NCI-H524 treated with DMSO at 0.1 percent for 48 hours (cell line): ENCODE measurements at places on chromosomes 2 and 18.

- no peak for DNase-seq
Observed at GRCh38 chr2:107412981-107413380, 413.7 kb upstream of the RGPD4 start.

DNA sequence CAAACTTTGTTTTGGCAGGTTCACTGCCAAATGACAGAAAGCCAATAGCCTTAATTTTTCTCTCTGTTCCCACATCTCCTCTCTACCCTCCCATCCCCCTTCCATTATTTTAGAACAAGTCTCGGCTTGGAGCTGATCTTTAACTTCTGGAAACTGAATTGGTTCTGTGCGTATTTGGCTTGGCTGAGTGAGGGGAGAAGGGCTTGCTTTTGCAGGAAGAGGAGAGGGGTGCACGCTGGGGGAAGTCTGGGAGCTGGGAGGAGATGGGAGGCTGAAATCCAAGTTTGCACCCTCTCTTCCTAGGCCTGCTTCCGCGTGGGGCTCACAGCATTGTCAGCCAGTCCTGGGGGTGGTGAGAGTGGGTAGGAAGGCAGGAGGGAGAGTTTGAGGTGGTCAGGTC is 176.1 kb upstream of the SPRED2 start:
- DNase-seq: no peak

DNA sequence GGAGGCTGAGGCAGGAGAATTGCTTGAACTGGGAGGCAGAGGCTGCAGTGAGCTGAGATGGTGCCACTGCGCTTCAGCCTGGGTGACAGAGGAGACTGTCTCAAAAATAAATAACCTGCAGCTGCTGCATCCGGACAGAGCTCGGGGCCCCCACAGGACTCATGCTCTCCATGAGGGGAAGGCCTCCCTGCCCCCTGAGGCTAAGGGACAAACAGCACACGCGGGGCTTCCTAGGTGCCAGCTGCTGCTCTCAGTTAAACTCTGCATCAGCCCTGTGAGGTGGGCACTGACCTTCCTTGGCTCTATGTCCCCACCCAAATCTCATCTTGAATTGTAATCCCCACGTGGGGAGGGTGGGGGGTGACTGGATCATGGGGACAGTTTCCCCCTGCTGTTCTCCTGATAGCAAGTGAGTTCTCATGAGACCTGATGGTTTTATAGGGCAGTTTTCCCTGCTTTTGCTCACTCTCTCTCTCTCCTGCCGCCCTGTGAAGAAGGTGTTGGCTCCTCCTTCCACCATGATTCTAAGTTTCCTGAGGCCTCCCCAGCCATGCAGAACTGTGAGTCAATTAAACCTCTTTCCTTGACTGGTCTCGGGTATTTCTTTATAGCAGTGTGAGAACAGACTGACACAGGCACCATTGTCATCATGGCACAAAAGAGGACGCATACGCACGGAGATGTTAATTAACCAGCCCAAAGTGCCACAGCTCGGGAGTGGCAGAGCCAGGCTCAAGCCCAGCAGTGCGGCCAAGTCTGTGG is 49.9 kb upstream of the TAF1B start:
- DNase-seq: no peak

- DNase-seq: no peak
Observed at GRCh38 chr2:105125920-105126319, 88.1 kb downstream of the MRPS9 start.

DNA sequence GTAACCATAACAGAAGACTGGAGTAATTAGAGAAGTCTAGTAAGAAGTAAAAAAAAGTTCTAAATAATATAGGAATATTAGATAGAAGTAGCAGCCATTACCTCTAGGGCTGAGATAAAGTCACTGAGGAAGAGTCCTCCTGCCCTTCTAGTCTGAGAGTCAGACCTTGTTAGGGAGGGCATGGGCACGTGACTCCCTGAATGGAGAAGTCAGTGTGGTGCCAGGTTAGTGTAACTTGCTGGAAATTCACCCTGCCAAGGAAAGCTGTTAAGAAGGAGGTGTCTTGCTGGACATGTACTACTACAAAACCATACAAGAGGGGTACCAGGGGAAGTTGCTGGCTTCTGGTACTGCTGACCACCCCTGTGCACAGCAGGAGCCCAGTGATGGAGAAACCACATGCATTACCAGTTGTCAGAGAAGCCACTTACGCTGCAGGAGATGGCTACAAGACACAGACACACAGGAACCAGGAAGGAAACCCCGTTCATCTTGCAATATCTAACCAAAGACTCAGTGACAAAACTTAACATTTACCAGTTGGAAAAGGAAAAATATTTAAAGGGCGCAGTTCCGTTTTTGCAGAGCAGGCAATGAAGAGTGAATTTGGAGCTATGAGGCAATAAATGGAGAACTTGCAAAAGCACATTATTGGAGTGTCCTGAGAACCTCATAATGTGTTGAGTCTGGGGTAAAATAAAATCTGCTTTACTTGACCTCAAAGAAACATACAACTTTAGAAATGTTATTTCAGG is 77.2 kb upstream of the TLK1 start:
- DNase-seq: no peak

- DNase-seq: no peak
Observed at GRCh38 chr18:72458271-72458670, 85.9 kb downstream of the CBLN2 start.

- no peak for DNase-seq
Observed at GRCh38 chr2:58856100-58856499, 615.0 kb upstream of the FANCL start.

DNA sequence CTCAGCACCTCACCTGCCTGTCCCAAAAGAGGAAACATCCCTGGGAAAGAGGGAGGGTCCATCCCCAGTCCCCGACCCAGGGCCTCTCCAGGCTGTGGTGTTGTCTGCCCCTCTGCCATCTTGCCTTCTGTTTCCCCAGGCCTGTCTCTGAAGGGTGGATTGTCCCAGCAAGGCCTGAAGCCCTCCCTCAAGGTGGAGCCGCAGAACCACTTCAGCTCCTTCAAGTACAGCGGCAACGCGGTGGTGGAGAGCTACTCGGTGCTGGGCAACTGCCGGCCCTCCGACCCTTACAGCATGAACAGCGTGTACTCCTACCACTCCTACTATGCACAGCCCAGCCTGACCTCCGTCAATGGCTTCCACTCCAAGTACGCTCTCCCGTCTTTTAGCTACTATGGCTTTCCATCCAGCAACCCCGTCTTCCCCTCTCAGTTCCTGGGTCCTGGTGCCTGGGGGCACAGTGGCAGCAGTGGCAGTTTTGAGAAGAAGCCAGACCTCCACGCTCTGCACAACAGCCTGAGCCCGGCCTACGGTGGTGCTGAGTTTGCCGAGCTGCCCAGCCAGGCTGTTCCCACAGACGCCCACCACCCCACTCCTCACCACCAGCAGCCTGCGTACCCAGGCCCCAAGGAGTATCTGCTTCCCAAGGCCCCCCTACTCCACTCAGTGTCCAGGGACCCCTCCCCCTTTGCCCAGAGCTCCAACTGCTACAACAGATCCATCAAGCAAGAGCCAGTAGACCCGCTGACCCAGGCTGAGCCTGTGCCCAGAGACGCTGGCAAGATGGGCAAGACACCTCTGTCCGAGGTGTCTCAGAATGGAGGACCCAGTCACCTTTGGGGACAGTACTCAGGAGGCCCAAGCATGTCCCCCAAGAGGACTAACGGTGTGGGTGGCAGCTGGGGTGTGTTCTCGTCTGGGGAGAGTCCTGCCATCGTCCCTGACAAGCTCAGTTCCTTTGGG is 47.2 kb downstream of the BOLA3 start:
- DNase-seq: no peak

GRCh38 chr2:148046802-148047201 is 25.9 kb downstream of the MBD5 start:
- no peak for DNase-seq

- no peak for DNase-seq
Observed at GRCh38 chr2:29462293-29462692, 347.1 kb downstream of the CLIP4 start.

GRCh38 chr2:61937886-61938285 is 32.4 kb downstream of the COMMD1 start:
- no peak for DNase-seq

DNA sequence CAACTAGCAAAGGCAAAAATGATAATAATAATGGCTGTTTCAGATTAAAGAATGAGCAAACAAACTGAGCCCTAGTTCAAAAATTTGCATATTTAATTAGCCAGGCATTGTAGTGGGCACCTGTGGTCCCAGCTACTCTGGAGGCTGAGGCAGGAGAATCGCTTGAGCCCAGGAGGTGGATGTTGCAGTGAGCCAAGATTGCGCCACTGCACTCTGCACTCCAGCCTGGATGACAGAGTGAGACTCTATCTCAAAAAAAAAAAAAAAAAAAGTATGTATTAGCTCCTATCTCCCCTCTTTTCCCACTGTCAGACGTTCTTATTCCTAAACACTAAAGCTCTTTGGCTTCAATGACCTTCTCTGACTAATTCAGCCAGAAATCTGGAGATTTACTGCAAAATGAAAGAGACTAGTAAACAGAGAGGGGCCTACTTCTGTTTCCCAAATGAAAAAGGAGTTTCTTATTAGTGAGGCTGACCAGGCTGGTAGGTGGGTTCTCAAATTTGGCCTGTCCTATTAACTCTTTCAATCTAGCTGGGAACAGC is 3.9 kb upstream of the SRBD1 start:
- DNase-seq: no peak

DNA sequence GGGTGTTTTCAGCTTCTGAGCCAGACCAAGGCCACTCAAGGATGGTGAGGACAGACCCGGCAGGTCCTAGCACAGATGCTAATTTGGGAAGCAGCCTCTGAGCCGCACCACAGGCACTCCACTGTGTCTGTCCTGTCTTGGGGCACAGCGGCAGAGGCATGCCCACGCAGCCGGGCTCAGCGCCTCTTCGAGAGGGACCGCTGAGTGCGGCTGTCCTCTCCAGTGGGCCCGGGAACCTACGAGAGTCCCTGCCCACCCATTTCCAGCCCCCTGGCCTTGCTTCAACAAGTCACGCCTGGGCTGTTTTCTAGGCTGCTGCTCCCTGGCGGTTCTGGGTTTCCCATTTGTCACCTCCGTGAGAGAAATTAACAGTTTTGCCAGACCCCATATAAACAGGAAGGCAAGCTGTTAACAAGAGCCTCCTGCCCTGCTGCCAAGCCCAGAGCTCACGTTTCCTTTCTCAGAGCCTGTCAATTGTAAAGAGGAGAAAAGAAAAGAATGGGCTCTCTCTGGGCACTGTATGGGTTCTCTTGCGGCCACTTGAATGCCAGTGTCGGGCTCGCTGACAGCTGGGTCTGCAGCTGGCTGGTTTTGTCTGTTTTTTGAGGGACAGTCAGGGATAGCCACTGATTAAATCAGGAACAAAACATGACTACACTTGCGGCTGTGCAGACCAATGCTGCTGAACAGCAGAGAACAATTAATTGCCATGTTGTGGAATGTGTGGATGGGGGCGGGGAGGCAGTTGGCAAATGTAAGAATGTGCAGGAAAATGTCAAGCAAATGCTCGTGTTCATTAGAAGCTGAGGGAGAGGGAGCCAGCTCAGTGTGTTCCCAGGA is 30.6 kb downstream of the TMEM17 start:
- DNase-seq: no peak

DNA sequence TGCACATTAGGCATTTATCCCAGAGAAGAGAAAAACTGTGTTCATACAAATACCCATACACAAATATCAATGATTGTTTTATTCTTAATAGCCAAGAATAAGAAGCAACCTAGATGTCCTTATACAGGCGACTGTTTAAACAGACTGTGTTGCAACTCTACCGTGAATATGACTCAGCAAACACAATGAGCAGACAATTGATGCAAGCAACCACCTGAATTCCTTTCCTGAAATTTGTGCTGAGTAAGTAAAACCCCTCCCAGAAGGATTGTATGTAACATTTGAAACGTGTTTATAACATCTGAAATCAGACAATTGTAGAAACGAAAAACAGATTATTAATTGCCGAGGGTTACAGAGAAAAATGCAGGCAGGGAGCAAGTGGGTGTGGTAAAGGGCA is 621.9 kb upstream of the SOX11 start:
- no peak for DNase-seq

DNA sequence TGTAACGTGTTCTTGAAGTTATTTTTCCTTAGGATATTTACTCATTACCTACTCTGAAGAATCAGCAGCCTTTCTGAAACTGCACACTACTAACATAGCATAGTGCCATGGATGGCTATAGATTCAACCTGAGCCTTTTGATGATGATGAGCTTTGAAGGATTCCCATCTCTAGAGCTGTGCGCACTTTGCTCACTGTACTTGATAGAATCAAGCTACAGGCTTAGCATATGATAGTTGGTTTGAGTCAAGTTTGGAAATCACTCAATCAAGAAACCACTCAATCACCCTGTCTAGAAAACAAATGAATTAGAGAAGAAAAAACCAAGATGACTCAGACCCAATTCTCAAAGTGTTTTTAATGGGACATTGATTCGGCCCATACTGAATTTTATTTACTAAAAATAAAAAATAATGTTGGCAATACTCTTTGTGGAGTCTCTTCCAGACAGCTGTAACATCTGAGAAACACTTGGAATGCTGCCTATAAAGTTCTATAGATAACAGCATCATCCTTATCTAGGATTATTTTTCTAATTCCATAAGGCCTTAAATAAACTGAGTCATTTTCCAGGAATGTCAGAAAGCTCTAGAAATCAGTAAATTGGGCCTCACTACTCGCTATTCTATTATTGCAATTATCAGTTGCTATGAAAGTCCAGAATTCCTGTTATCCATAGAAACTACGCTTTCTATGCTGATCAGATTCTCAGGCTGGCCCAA is 259.0 kb upstream of the ERBB4 start:
- no peak for DNase-seq

DNA sequence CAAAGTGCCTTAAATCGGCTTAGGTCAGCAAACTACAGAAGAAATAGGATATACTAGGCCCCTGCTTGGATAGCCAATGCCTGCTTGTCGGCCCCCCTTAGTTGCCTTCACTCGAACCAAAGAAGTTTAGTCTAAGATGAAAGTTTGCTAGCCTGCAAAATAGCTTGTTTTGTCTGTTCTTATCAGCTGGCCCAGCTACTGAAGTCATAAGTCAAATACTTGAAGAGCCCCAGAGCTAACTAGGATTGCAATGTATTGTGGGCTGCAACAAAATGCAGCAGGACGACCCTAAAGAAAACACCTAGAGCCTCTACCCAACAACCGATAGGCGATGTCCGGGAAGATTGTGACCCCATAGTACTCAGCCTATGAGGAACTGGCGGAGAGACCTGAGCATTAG is 183.5 kb upstream of the HS6ST1 start:
- no peak for DNase-seq

DNA sequence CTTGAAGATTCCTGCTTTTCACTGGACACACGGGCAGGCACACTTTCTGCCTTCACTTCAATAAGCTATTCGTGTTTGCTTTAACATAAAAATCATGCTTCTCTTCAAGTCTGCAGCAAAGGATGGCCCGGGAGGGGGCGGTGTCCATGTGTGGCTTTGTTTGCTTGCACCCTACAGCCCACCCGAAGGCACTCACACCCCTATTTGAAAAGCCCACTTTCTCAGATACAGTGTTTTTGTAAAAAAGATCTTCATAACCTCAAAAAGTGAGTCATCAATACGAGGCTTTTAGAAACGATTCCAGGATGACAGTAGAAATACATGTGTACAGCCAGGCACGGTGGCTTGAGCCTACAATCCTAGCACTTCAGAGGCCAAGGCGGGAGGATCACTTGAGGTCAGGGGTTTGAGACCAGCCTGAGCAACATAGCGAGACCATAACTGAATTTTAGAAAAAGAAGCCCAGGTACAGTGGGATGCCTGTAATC is 36.5 kb upstream of the HPCAL1 start:
- DNase-seq: no peak
